NCI-H1436 treated with DMSO at 0.1 percent for 48 hours (cell line): ENCODE measurements at places on chromosomes 2 and 18.

DNA sequence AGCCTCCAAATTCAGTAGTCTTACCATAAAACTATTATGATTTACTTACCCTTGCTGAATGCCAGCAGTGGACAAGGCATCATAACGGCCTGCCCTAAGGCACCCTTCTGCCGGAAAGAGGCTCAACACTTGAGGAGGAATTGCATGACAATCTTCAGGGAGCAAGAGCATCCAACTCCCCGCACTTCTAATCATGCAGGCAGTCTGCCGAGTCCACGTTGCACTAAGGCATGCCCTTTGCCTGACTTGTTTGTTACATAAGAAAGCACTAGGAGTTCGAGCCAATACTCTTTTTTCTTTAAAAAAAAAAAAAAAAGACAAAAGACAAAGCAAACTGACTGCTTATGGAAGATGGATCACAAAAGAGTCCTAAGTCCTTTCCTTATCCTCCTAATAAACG, 17.9 kb upstream of the SPTBN1 start:
- no peak for DNase-seq

DNA sequence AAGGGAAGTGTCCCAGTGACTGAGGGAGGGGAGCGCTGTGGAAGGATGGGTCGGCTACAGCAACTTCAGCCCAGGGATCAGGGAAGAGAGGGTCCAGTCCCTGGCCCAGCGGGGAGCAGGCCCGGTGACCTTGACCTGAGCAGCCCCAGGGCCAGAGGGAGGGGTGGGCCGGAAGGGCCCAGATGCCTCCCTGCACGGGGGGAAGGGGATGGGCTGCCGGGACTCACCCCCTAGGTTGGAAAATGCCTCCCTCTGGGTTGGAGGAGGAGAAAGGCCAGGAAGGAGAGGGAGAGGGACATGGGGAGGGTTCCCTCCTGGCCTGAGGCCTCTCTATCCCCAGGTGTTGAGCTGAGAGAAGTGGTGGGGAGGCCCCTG, 19.8 kb downstream of the GPC1 start:
- DNase-seq = no peak

GRCh38 chr2:224122542-224122941, 83.5 kb upstream of the SERPINE2 start:
- DNase-seq = no peak

DNA sequence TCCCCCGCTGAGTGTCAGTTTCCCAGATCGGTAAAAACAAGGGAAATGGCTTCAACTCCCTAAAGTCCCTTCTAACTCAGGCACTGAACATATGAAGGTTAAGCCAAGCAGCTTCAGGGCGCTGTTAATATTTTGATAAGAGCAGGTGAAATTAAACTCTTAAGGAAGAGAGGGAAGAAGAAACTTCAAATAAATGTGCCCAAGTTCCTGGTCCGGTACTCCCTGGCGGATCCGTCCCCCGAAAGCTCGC, 564 bp downstream of the TRABD2A start:
- no peak for DNase-seq

DNA sequence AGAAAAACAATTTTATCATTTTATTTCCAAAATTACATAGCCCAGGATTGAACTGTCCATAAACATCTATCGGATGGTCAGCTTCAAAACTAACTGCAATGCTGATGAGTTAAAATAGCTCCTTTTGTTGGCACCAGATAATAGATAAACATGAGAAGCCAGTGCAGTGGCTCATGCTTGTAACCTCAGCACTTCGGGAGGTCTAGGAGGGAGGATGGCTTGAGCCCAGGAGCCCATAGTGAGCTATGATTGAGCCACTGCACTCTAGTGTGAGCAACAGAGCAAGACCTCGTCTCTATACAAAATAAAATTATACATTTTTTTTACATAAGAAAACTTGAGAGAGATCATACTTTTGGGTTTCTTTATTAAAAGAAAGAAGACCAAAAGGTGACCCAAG, 34.6 kb upstream of the IMPA2 start:
- DNase-seq = no peak

DNA sequence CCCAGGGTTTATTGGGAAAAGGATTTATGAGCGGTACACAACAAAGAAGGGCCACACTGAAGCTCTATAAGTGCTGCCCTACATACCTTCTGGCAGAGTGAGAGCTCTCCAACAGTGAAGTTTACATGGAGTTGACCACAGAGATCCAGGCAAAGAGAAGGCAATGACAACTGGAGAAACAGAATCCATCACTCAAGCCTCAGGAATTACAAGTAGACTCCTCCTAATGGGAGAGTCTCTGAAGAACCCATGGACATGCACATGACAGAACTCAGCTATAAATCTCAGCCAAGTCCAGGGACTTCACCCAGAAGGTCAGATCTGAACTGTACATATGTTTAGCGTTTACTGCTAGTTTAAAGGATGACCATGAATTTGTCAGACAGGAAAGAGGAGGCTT, 164.7 kb downstream of the DNAH7 start:
- DNase-seq = no peak
